ENCODE measurements at places on chromosomes 7 and 10.

DNA sequence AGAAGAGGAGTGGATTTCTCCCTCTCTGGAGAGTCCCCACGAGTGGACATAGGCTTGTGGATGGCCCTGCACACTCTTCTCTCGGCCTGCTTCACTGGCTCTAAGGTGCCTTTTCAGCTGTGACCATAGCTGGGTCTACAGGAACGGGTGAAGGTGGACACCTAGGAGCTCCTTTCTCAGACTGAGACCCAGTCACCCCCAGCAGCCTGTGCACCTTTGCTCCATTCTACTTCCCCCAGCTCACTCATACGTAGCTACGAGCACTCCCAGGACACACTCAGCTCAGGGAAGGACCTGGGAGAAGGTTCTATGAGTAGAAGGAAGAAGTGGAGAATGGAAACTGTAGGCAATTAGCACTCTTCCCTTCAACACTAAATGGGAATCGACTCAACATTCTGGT is 272.0 kb upstream of the KLF6 start:
- DNase-seq = no peak

- DNase-seq = no peak
These were observed 9.4 kb upstream of the CRTAC1 start for GRCh38 chr10:98039690-98040381.

DNA sequence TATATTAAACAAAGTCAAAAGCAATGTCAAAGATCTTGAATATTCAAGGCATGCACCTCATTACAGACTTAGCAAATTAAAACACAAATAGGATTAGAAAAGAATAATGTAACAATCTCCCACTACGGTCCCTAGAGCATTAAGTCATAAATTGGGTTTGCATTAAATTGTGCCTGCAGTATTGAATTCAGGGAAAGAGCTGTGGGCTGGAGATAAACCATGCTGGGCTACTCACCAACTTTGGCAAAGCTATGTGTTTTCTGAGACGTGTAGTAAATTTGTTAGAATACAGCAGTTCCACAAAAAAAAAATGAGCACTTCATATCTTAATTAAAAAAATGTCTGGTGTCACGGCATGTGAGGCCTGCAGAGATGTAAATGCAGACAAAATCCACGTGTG is 241.6 kb downstream of the SNX10 start:
- DNase-seq = no peak

GRCh38 chr10:71457908-71458307 is 61.2 kb downstream of the CDH23 start:
- no peak for DNase-seq

- no peak for DNase-seq
These were observed 10.7 kb downstream of the CALD1 start for GRCh38 chr7:134789967-134790685.
